Hematopoietic multipotent progenitor cell (in vitro differentiated cells): ENCODE measurements at places on chromosomes 1 and 21. TPM values are rescaled to one million over a fixed set of nuclear protein-coding genes. Genes with fewer than 3 reads are reported as not detected.

DNA sequence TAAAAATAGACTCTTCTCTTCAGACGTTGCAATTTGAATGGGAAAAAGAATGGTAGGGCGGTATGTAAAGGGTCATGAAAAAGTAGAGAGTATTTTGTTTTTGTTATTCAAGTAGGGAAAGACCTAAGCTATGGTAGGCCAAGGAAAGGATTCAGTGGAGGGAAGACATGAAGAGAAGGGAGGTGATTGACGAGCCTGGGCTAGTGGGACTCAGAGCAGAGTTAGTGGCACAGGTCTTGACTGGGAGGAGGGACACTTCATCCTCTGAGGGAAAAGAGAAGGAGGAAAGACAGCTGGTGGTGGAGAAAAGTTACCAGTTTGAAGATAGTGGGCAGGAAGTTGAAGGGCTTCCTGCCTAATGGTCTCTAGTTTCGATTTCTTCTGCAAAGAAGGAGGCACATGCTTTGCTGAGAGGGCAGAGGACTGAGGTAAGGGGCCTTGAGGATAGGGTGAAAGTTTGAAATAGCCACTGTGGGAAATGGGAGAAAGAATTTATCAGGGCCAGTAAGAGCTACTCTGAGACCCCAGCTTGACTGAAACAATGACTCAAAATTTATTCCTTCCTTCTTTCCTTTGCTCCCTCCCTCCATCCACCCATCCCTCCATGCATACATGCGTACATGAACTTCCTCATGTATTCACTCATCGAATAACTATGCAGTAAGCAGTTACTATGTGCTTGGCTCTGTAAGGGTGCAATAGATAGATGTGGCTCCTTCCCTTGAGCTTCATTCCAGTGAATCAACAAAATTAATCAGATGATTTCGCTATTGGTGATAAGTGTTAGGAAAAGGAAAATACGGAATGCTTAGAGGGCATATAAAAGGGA, 4.2 kb downstream of the CD48 start:
- no peak for DNase-seq

Gene AIDA
- 11.6 TPM for total RNA-seq

GRCh38 chr1:226496453-226497015, 52.0 kb upstream of the STUM start:
- no peak for DNase-seq

GRCh38 chr1:190597294-190597693, 119.6 kb upstream of the BRINP3 start:
- no peak for DNase-seq

Gene NBPF12
- 5.1 TPM for total RNA-seq

Gene UQCRHL
- total RNA-seq = 0.54 TPM

DNA sequence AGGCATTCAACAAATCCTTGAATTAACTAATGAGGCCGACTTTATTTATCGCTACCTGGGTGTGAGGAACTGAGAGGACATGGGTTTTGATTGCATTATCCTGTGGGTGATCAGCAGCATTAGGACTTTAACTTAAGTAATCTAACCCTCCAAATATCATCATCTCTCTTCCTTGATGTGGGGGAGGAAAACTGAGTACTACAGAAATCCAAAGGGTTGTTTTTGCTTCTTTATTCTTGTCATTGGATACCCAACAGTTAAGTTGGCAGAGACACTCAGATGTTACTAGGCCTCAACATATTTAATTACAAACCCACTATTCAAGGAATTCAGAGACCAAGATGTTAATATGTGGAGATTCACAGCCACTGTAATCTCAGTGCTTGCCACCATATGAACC, 97.4 kb upstream of the ST6GALNAC5 start:
- no peak for DNase-seq

- DNase-seq = no peak
These were observed 615 bp downstream of the CLIC4 start for GRCh38 chr1:24745711-24746413.

Gene TMEM53
- total RNA-seq = 12.7 TPM

- no peak for DNase-seq
These were observed 185.5 kb downstream of the ZNF281 start for GRCh38 chr1:200224315-200224714.

DNA sequence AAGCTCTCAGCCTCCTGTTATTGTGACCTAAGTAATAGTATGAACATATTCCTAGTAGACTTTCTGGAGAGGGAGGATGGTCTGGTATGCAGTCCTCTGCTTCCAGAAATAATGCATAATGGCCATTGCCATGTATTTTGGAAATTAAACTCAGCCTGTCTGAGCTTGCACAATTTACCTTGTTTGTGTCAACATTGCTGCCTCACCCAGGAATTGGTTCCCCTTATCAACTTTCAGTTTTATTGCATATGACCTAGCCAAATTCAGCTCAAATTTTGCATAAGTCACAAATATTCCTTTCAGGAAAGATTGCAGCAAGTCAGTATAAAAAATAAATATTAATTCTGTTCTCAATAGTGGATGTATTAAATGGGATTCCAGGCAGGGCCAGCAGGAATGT, 101.9 kb upstream of the SLC5A9 start:
- DNase-seq = no peak

Gene SLAMF8
- 0.27 TPM for total RNA-seq

- DNase-seq = no peak
These were observed 5.6 kb upstream of the TFF3 start for GRCh38 chr21:42320791-42321190.

GRCh38 chr1:41236781-41237180, 5.3 kb downstream of the SCMH1 start:
- DNase-seq = no peak

DNA sequence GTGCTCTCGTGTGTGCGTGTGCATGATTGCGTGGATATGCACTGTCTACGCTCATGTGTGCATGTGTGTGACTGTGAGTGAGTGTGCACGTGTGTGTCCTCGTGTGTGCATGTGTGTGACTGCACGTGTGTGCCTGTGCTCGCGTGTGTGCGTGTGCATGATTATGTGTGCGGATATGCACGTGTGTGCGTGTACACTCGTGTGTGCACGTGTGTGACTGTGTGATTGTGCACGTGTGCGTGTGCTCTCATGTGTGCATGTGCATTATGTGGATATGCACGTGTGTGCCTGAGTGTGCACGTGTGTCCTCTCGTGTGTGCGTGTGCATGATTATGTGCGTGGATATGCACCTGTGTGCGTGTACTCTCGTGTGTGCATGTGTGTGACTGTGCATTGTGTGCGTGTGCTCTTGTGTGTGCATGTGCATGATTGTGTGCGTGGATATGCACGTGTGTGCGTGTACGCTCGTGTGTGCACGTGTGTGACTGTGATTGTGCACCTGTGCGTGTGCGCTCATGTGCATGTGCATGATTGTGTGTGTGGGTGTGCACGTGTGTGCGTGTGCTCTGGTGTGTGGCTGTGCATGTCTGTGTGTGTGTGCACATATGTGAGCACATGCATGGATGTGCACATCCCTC, 2.2 kb downstream of the MMEL1 start:
- no peak for DNase-seq

Gene OR2T6
- under 0.01 TPM for total RNA-seq

GRCh38 chr1:95257758-95258157, 23.7 kb downstream of the RWDD3 start:
- no peak for DNase-seq

GRCh38 chr1:108117945-108118902, 81.9 kb downstream of the SLC25A24 start:
- peak; percentile 53 for DNase-seq

Gene S100A12
- total RNA-seq = 4.8 TPM

DNA sequence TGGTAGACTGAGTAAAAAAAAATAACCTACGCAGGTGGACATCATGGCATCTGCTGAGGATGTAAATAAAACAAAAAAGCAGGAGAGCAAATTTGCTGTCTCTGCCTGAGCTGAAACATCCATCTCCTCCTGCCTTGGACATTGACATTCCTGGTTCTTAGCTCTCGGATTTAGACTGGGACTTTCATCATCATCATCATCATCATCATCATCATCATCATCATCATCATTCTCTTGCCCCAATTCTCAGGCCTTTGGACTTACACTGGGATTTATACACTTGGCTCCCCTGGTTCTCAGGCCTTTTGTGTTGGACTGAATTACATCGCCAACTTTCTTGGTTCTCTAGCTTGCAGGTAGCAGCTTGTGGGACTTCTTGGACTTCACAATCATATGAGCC, 308.4 kb upstream of the BEND5 start:
- no peak for DNase-seq

GRCh38 chr1:44919400-44919799, 67.0 kb downstream of the EIF2B3 start:
- no peak for DNase-seq

GRCh38 chr1:234978397-234979295, 150.0 kb downstream of the TOMM20 start:
- DNase-seq = no peak

DNA sequence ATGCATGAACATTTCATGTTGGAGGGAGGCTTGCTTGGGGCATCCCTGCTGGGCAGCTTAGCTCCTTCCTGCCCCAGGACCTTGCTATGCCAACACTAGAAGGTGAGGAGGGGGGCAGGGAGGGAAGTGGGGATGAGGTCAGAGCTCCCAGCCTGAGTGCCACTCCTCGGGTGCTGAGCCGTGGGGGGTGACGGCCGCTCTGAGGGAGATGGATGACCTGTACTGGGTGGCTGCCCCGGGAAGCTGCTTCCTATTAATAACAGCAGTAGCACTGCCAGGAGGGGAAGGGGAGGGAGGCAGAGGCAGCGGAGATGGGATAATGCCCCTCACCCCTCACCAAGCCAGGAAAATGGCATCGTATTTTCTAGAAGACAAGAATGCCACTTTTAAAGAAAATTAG, 60.6 kb downstream of the UBIAD1 start:
- no peak for DNase-seq

GRCh38 chr1:210688512-210689234, 360.0 kb downstream of the HHAT start:
- no peak for DNase-seq

Gene HMCN1
- under 0.01 TPM for total RNA-seq

- DNase-seq = no peak
These were observed 23.3 kb downstream of the ABCB10 start for GRCh38 chr1:229535230-229535629.

DNA sequence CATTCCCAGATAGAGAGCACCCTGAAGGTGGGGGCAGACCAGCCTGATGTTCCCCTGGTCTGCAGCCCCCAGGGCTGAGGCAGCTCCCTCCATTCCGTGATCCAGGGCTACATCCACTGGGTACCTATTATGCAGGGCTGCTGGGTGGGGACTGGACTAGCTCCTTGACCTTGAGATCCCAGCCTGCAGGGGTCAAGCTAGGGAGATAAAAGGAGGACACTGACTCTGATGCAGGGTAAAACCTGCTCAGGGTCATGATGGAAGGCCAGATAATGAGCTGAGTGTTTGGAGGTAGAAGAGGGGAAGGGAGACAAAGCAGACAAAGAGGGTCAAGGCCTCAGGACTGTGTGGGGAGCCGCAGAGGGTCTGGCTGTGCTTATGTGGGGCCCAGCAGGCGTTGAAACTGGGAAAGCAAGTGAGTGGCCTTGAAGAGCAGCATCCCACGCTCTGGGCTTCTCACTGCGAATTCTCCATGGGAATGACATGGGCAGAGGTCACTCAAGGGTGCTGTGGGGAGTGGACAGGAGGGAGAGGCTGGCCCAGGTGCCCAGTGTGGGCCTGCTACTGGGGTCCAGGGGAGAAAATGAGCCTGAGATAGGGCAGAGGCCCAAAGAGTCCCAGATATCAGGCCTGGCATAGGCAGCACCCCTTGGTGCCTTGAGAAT, 9.7 kb downstream of the FOXO6 start:
- no peak for DNase-seq

Gene IKBKE
- total RNA-seq = 29.4 TPM

DNA sequence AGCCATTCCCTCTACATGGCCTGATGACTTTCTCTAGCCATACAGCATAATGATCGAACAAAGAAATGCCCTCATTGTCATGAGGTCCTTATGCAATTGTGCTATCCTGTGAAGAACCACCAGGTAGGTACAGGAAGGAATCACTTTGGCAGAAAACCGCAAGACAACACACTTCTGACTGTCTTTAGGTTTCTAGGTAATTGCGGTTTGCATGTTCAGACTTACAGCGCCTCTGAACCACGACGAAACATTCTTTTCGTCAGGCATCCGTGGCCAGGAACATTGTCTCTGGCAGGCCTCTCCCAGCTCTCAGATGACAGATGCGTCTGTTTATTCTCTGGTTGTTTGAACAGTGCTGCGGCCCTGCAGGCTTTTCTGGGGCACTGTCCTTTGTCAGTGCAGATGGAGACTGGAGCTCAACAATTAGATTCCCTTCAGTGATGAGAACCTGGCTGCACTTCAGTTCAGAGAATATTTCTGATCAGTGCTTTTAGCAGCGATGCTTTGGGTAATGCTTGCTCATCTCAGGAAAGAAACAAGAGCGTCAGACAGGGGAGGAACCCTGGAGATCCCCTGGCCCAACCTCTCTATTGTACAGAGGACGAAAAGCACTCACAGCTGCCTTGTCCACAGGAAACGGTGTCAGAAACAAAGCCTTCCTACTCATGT, 63.4 kb downstream of the B3GALT5 start:
- DNase-seq = no peak

Gene TATDN3
- total RNA-seq = 7.8 TPM

DNA sequence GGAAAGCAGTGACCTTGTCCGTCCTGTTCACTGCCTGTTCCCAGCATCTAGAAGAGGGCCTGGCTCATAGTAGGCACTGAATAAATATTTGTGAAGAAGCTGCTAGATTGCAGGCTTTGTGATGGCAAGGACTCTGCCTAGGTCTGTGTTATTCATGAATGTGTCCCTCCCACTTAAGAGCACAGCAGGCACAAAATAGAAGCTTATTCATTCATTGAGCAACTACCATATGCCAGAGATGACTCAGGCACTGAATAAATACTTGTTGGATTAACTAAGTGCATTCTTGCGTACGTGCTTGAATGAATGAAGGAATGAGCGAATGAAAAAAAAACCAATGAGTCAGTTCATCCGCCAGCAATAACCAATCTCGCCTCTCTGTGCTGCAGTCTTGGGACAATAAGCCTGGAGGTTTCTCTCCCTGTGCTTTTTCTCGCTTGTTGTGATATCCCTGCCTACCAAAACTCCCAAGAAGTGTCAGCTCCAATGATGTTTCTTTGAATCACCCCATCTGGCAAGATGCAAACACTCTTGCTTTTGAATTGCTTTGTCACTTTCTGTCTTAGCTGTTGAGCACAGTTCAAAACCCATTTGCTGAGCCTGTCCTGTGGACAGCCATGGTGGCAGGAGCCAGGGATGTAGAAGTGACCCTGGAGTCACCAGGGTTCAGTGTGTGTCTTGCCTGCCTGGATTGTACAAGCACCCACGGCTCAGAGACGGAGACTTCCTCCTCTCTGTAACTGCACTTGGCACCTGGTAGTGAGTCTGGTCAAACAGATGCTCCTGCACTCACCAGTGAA, 143.9 kb downstream of the KAZN start:
- DNase-seq = no peak

Gene CDC7
- 3.8 TPM for total RNA-seq

GRCh38 chr1:44025816-44026215, 5.4 kb downstream of the SLC6A9 start:
- DNase-seq = no peak
